ENCODE measurements at places on chromosomes 6 and 20. TPM values are rescaled to one million over a fixed set of nuclear protein-coding genes. Genes with fewer than 3 reads are reported as not detected.

The MUC21 gene
- total RNA-seq: not detected

DNA sequence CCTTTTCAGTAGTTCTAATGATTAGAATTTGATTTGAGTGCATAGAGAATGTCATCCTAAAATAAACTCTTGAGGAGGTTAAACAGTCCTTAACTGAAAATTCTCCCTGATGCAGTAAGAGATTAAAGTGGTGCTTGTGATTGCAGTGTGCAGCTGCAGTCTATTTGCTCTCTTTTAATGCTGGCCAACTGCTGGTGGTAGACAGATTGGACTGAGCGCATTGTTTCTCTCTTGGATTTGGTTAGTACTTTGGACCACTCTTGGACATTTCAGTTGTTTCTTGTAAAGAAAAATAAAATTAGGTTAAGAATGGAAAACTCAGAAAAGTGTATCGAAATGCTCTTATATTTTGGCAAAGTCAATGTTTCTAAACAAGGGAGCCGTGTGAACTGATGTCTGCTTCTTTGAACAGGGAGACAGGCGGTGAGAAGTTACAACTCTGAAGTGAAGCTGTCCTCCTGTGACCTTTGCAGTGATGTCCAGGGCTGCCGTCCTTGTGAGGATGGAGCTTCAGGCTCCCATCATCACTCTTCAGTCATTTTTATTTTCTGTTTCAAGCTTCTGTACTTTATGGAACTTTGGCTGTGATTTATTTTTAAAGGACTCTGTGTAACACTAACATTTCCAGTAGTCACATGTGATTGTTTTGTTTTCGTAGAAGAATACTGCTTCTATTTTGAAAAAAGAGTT, 127.2 kb downstream of the CD109 start:
- no peak for DNase-seq
- no peak overlapping the region for H3K27ac ChIP-seq
- H3K27me3 ChIP-seq: peaks cover 5% of the 10 kb centered on the region
- H3K4me3 ChIP-seq: no peak overlapping the region

DNA sequence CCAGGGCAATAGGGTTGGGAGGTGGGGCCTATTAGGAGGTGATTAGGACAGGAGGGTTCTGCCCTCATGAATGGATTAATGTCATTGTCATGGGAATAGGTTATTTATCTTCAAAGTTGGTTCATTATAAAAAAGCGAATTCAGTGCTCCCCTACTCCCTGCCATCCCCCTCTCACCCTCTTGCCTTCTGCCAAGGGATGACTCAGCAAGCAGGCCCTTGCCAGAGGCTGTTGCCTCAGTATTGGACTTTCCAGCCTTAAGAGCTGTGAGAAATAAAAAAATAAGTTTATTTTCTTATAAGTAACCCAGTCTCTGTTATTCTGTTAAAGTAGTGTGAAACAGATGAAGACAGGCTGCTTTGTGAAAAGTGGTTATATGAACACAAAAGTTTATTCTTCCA, 381.1 kb upstream of the ZFP64 start:
- H3K4me3 ChIP-seq: no peak overlapping the region
- no peak for DNase-seq
- H3K27ac ChIP-seq: no peak overlapping the region

The SLC17A2 gene
- total RNA-seq: not detected

The CCDC170 gene
- not detected for total RNA-seq

- no peaks in the 10 kb centered on the region for H3K36me3 ChIP-seq
- no peak overlapping the region for H3K4me3 ChIP-seq
- no peaks in the 10 kb centered on the region for H3K27me3 ChIP-seq
Measured at GRCh38 chr6:166728884-166729530, 102.0 kb upstream of the RPS6KA2 start.

The GLP1R gene
- total RNA-seq: not detected

The BIRC7 gene
- not detected for total RNA-seq

The SMLR1 gene
- not detected for total RNA-seq

DNA sequence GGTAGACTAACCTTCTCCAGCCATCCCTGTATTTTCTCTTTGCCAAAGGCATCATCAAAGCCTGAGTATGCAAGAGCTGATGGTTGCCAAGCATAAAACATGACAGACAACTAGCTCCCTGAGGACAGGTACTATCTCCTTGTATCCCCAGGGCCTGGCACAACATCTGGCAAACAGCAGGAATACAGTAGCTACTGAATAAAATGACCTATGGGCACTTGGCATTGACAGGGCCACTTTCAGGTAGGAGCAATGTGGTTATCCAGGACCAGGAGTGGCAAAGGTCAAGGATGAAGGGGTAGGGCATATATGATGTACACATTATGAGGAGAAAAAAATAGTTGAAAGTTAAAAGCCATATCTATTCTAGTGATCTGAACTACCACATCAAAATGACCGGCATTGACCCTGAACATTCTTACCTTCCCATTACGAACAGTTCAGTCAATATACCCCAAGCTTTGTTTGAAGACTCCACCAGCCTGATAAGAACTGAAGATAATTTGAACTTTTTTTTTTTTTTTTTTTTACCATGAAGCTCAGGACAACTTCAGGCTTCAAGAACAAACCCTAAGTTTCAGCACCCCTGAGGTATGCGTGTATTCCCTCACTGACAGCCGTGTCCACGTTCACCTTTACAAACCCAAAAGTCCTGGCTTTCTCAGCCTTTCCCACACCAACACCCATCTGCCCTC, 12.3 kb downstream of the ABHD12 start:
- DNase-seq: no peak
- peaks cover 13% of the 10 kb centered on the region for H3K36me3 ChIP-seq

DNA sequence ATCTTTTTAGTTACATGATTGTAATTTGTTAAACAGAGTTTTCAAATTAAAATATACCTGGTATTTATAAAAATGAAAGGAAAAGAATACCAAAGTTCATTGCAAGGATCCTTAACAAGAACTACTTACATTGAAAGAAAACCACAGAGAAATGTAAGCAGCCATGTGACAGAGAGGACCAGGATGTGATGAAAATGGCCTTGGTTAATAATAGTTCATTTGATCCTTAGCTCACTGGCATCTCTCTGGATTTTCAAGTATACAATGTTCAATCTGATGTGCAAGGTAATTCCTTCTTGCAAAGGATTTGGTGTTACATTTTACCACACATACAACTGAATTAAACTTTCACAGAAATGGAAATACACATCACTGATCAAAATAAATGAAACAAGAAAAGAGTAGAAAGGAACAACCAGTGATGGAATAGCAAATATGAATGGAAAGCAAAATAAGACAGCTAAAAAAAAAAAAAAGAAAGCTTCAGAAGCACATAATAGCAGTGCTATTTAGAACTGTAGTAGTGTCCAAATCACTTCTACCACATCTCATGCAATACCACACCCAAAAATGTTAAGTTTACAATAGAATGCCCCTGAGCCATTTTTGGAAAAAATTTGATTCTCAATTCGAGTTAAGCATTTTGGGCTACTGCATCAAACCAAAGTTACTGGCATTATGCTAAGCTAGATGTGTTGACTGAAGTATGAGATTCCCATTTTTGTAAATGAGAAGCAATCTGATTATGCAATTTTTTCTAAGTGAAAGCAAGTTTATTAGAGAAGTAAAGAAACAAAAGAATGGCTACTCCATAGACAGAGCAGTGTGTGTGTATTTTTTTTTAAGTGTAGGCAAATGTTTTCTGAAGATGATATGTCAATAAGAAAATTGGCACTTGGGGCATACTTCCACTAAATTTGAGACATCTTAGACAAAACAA, 22.6 kb upstream of the HLA-A start:
- peaks cover 9% of the 10 kb centered on the region for H3K4me1 ChIP-seq
- H3K27me3 ChIP-seq: peaks cover 11% of the 10 kb centered on the region
- DNase-seq: no peak

The RBPJL gene
- total RNA-seq: not detected

- no peak overlapping the region for H3K4me3 ChIP-seq
- H3K4me1 ChIP-seq: no peaks in the 10 kb centered on the region
- no peaks in the 10 kb centered on the region for H3K36me3 ChIP-seq
- no peaks in the 10 kb centered on the region for H3K27me3 ChIP-seq
- no peak for DNase-seq
- no peak overlapping the region for H3K27ac ChIP-seq
Measured at GRCh38 chr6:140285998-140286690, 911.7 kb upstream of the CITED2 start.

DNA sequence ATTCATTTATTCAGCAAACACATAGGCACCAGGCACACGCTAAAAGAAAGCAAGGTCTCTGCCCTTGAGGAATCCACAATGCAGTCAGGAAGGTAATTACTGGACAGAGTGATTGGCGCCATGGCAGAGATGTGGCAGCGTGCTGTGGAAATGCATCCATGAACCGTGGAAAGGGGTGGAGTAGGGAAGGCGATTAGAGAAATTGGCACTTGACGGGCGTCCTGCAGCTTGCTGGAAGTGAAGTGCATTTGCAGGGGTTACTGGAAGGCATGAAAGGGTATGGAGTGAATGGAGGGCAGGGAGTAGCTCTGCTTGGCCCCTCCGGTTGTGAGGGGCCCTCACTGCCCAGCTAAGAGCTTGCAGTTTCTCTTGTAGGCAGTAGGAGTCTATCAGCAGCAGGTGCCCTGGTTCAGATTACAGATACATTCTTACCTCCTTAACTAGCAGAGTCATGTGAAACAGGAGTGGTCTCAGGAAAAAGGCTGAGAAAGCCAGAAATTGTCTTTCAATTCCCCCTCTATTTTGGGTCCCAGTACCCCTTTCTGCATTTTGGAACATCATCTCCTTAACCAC, 122.5 kb upstream of the TIAM2 start:
- no peaks in the 10 kb centered on the region for H3K4me1 ChIP-seq
- H3K27ac ChIP-seq: no peak overlapping the region
- H3K27me3 ChIP-seq: no peaks in the 10 kb centered on the region
- H3K4me3 ChIP-seq: no peak overlapping the region

The YTHDF1 gene
- total RNA-seq: 37.2 TPM

The FLOT1 gene
- 165 TPM for total RNA-seq

The DEFB132 gene
- total RNA-seq: not detected

The MLIP gene
- total RNA-seq: not detected

DNA sequence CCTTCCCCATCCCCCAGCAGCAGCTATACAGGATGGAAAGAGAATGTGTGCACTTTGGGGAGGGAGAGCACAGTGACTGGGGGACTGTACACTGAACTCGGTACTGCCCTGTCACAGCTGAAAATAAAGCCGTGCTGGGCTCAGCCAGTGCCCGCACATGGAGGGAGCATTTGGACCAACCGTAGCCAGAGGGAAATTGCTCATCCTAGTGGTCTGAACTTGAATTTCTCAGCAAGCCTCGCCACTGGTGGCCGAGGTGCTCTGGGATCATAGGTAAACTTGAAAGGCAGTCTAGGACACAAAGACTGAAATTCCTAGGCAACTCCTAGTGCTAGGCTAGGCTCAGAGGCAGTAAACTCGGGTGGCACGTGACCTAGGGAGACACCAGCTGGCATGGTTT, 61.0 kb downstream of the DZANK1 start:
- H3K4me3 ChIP-seq: no peak overlapping the region
- H3K27ac ChIP-seq: no peak overlapping the region
- H3K36me3 ChIP-seq: peaks cover 2% of the 10 kb centered on the region
- no peak for DNase-seq

DNA sequence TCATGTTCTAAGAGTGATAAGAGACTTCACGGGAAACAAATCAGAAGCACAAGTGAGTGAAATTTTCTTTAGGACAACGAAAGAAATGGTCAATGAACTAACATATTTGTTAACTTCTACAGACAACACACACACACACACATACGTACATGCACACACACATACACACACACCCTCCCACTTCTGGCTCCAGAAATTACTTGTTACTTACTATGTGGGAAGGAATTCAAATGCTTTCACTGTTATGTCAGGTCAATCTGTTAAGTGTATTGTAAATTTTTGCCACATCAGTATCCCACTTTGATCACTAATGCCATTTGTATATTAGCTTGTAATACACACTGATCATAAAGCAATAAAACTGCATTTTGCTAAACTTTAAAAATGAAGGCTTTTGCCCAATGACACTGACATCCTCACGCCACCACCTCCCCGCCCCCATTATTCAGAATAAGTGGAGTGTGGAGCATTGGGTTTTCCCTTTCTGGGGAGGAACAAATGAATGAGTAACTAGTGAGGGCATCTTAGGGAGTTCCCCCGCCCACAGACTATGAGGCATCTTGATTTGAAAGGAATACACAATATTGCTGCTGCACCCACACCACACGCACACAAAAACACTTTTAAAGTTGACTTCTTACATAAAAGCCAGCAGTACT, 76.2 kb downstream of the ATXN1 start:
- H3K36me3 ChIP-seq: peaks cover 36% of the 10 kb centered on the region
- no peak overlapping the region for H3K4me3 ChIP-seq
- DNase-seq: peak; percentile 74
- peaks cover 65% of the 10 kb centered on the region for H3K4me1 ChIP-seq

DNA sequence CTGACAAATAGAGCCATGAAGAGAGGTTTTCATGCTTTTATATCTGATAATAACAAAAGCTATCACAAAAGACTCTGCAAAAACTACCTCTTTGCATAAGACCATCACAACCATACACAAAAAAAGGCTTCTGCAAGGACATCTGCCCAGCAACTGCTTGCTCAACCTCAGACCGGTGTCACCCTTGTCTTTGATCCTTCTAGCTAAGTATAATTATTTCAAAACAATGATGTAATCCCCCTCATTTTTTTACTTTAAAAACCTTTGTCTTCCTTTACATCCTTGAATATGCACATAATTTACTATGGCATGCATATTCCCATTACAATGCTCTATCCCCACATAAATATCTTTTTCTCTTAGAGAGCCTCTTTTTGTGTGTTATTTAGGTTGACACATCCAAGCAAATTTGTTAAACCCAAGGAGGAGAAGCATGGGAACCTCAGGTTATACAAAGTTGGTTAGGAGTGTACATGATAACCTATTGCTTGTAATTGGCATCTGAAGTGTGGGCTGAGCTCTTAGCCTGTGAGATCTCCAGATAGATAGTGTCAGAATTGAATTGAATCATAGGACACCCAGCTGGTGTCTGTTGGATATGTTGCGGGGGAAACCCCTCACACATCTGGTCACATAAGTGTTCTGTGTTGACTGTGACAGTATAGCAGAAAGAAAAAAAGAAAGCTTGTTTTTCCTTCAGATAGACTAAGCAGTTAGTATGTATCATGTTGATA, 20.7 kb upstream of the CGA start:
- peaks cover 21% of the 10 kb centered on the region for H3K27me3 ChIP-seq
- H3K4me1 ChIP-seq: no peaks in the 10 kb centered on the region
- no peak for DNase-seq
- H3K36me3 ChIP-seq: no peaks in the 10 kb centered on the region

The CCN6 gene
- not detected for total RNA-seq

The HDAC2 gene
- 62.4 TPM for total RNA-seq

DNA sequence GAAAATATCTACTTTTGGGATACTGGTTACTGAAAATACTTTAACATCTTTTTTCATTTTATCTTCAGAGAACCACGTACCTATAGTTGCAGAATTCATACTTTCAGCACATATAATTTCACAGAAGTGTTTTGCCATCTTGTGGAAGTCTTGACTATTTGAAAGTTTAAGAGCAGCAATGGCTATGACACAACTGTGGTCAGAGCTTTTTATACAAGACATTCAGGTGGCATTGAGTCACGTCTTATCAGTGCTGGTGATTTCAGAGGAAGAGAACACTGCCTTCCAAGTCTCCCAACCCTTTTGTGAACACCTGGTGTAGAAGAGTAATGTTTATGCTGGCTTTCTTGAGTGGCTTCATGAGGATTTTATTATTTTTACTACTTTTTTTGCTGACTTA, 171.6 kb downstream of the ARID1B start:
- DNase-seq: no peak
- peaks cover 18% of the 10 kb centered on the region for H3K4me1 ChIP-seq
- no peak overlapping the region for H3K4me3 ChIP-seq

All from activated CD8-positive, alpha-beta memory T cell treated with anti-CD3 and anti-CD28 coated beads, Interleukin-2, amount 10 ng/mL, durations not matched to agents 7 days and 5 days (primary cell).